Muscle of leg (tissue), 16 donors: ENCODE measurements at places on chromosomes 12 and 14.

DNA sequence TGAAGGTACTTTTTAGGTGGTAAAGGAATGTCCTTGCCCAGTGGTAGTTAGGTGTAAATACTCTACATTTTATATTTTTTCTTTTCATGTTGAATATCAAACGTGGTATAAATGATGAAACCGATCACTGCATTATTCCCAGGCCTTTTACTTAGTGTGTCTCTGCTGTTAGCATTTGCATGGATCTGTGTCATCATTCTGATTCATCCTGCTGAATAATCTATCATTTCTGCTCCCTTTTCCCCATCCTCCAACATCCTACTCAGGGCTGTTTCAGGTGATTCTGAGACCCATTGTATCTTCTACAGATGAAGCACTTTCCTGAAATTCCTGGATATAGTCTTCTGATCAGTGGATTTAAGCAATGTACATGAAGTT, 61.0 kb upstream of the PTHLH start:
- no peaks in the 10 kb centered on the region for H3K27me3 ChIP-seq
- no peaks in the 10 kb centered on the region for H3K4me1 ChIP-seq
- DNase-seq, result no peak
- H3K36me3 ChIP-seq, result no peaks in the 10 kb centered on the region

GRCh38 chr14:100739306-100739705, 12.6 kb downstream of the DLK1 start:
- H3K27me3 ChIP-seq, result peaks cover 2% of the 10 kb centered on the region
- H3K27ac ChIP-seq, result peak overlapping the region; percentile 57
- DNase-seq, result peak; percentile 26
- peaks cover 25% of the 10 kb centered on the region for H3K4me1 ChIP-seq
- H3K36me3 ChIP-seq, result peaks cover 13% of the 10 kb centered on the region
- no peak overlapping the region for H3K4me3 ChIP-seq

GRCh38 chr14:64423987-64424386, 35.8 kb downstream of the MTHFD1 start:
- no peak for DNase-seq
- peaks cover 49% of the 10 kb centered on the region for H3K36me3 ChIP-seq
- no peaks in the 10 kb centered on the region for H3K27me3 ChIP-seq
- no peak overlapping the region for H3K4me3 ChIP-seq
- no peaks in the 10 kb centered on the region for H3K4me1 ChIP-seq
- H3K27ac ChIP-seq, result no peak overlapping the region

GRCh38 chr14:99249389-99249788, 22.6 kb downstream of the BCL11B start:
- H3K4me3 ChIP-seq, result no peak overlapping the region
- H3K36me3 ChIP-seq, result no peaks in the 10 kb centered on the region
- DNase-seq, result no peak
- peaks cover 54% of the 10 kb centered on the region for H3K27me3 ChIP-seq

- peaks cover 37% of the 10 kb centered on the region for H3K4me1 ChIP-seq
- no peaks in the 10 kb centered on the region for H3K27me3 ChIP-seq
- peak overlapping the region; percentile 100 for H3K4me3 ChIP-seq
- H3K27ac ChIP-seq, result peak overlapping the region; percentile 100
- peaks cover 40% of the 10 kb centered on the region for H3K36me3 ChIP-seq
- peak; percentile 43 for DNase-seq
Observed at GRCh38 chr14:68791902-68792677, 777 bp downstream of the ZFP36L1 start.

DNA sequence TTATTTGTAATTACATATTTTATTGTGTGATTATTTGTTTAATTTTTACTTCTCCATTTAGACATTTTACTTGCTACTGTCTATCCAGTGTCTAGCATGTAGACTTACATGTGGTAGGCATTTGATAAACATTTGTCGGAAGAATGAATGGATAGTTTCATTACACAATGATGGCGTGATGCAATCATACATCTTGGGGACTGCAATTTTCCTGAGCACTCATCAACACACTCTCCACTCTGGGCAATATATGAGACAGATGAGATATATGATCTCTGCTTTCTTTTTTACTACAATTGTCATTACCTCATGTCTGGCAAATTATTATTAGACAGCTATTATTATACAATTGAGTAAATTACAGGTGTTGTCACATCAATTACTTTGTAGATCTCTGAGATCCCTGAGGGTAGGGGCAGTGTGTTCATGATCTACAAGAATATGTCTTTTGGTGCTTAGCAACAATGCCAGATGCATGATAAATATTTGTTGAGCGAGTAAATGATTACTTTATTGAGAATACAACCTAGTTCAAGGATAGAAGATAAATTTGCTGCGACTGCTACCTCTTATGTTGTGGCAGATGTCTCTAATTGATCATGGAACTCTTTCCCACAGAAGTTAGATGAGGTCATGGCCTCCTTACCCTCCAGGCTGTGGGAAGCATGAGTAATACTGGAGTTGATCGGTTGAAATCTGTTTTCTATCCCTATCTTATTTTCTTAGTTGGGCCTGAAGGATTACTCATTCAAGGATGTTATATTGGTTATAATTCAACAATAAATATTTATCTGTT, 416.0 kb downstream of the LRIG3 start:
- no peaks in the 10 kb centered on the region for H3K27me3 ChIP-seq
- no peak overlapping the region for H3K4me3 ChIP-seq

DNA sequence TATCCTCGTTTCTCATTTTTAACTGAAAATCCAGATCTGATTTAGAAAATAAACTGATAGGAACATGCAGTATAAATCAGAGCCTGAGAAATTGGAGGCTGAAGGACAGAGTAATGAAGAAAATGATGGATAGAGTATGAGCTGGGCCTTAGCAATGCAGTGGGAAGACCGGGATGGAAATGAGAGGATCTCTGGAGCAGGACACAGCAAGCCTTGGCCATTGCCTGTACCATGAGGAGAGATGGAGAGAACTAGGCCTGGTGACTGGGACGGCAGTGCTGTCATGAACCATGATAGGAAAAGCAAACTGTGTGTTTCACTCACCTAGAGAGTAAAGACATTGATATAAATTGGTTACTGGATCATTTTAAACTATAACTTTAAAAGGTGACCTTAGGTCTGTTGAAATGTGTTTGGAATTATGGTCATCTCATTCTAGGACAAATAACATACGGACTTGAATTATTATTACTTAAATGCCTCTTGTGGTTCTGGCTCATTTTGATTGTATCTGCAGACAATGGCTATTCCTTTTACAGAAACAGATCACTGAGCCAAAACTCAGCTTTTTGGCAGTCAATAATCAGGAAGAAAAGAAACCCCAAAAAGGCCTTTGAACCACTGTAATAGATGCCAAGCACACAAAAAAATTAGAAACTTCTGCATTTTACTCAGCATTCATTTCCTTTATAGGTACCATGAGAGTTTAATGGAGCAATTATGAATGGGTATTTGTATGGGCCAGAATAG, 251.9 kb upstream of the PRKD1 start:
- H3K27me3 ChIP-seq, result no peaks in the 10 kb centered on the region
- H3K4me1 ChIP-seq, result no peaks in the 10 kb centered on the region
- no peaks in the 10 kb centered on the region for H3K36me3 ChIP-seq

GRCh38 chr12:130300737-130301535, 36.8 kb upstream of the PIWIL1 start:
- no peaks in the 10 kb centered on the region for H3K27me3 ChIP-seq
- no peak overlapping the region for H3K27ac ChIP-seq
- H3K4me1 ChIP-seq, result peaks cover 15% of the 10 kb centered on the region
- no peaks in the 10 kb centered on the region for H3K36me3 ChIP-seq
- H3K4me3 ChIP-seq, result no peak overlapping the region
- peak; percentile 48 for DNase-seq

DNA sequence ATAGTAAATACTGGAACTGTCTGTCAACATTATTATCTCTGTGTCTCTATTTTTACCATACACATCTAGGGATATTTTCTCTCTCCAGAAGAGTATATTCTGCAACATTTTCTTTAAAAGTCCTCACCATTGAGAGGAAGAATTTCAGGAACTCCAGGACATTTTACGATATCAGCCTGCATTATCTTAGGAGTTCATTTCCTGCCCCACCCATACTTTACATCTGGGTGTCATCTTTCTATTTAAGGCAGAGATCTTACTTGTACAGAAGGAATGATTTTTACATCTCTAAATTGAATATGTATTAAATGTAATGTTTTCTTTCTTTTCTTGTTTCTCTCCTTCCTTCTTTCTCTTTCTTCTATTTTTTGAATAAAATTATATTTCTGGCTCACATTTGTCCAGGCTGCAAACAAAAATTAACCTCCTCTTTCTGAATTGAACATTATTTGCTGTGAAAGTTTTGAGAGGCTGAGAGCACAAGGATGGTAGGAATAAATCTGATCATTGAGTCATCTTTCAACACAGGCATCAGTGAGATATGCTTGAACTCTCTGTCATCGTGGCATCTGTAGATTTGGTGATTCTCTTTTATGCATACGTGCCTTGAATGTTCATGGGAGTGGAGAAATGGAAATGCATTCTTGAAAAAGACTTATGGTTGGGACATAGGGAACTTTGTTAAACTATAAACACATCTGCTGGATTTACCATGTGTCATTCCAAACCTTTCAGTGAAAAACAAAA, 753.6 kb downstream of the SLC16A7 start:
- no peak overlapping the region for H3K4me3 ChIP-seq
- no peaks in the 10 kb centered on the region for H3K4me1 ChIP-seq
- H3K27me3 ChIP-seq, result no peaks in the 10 kb centered on the region
- DNase-seq, result no peak
- H3K36me3 ChIP-seq, result no peaks in the 10 kb centered on the region

DNA sequence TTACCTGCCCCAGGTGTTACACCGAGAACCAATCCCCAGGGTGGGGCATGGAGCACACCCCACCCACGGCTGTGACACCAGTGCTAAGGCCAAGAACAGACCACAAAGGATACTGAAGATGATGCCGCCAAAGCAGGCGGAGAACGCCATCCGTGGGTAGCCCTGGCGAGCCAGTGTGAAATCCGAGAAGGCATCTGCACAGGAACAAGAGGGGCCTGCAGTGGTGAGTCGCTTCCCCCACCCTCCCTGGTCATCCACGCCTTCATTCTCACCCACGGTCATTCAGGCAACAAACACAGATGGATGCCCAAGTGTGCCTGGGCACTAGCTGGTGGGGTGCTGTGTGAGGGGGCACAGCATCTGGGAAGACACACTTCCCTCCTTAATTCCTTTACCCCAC, 28.5 kb downstream of the SLC8B1 start:
- no peak overlapping the region for H3K4me3 ChIP-seq
- H3K4me1 ChIP-seq, result no peaks in the 10 kb centered on the region
- no peaks in the 10 kb centered on the region for H3K27me3 ChIP-seq
- peaks cover 43% of the 10 kb centered on the region for H3K36me3 ChIP-seq

GRCh38 chr12:560691-561390, 101.1 kb downstream of the B4GALNT3 start:
- H3K4me3 ChIP-seq, result no peak overlapping the region
- peaks cover 2% of the 10 kb centered on the region for H3K27me3 ChIP-seq
- H3K27ac ChIP-seq, result no peak overlapping the region
- peak; percentile 43 for DNase-seq
- peaks cover 27% of the 10 kb centered on the region for H3K4me1 ChIP-seq

DNA sequence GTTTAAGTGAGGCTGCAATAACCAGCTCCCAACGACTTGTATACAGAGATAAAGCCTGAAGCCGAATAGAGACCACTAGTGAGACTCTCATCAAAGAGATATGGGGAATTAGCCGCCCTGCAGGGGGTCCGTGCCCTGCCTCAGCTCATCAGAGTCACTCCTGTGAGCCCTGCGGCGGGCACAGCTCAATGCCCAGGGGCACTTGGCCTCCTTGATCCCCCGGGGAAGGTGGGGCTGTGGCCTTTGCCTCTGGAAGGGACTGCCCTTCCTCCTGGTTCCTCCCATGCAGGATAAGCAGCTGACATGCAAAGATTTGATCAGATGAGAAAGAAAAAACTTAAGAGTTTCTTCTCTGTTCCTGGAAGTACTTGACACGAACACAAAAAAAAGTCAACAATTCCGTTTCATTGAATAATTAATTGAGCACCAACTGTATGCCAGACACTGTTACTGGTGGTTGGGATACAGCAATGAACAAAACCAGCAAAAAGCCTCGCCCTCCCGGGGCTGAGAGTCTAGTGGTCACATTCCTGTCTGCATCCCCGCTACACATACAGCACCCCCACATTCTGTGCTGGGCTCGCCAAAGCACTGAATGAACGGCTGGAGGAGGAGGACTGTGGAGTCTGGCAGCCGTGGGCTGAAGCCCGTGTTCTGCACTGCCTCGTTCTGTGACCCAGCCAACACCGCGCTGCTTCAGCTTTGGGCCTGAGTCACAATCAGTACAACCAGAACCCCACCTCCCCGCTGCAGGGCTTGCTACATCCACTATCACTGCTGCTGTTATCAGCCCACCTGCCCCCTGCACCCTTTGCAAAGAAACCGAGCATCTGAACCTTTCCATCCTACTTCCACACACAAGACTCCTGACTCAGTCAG, 10.3 kb downstream of the TTC7B start:
- peaks cover 30% of the 10 kb centered on the region for H3K4me1 ChIP-seq
- H3K27ac ChIP-seq, result no peak overlapping the region
- peaks cover 3% of the 10 kb centered on the region for H3K36me3 ChIP-seq

DNA sequence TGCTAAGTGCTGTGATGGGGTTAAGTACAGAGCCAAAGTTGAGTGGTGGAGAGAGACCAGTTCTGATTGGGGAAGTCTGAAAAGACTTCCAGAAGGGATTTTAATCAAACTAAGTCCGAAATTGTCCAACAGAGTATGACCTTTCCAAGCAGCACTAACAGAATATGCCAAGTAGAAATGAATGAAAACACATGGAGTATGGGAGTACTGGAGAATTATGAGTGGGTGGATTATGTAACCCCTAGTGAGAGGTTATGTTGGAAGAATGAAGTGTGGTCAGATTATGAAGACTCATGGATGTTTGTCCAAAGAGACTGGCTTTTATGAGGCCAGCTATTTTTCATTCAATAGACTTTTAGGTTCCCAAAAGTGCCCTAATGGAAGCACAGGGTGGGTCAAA, 94.0 kb upstream of the PLEKHA5 start:
- peaks cover 7% of the 10 kb centered on the region for H3K4me1 ChIP-seq
- peak; percentile 88 for DNase-seq
- no peak overlapping the region for H3K4me3 ChIP-seq
- H3K27me3 ChIP-seq, result no peaks in the 10 kb centered on the region

GRCh38 chr12:38469715-38470114, 153.1 kb downstream of the ALG10B start:
- H3K4me1 ChIP-seq, result no peaks in the 10 kb centered on the region
- no peak overlapping the region for H3K4me3 ChIP-seq
- H3K36me3 ChIP-seq, result no peaks in the 10 kb centered on the region
- DNase-seq, result no peak
- H3K27me3 ChIP-seq, result no peaks in the 10 kb centered on the region
- no peak overlapping the region for H3K27ac ChIP-seq

GRCh38 chr12:63895841-63896240, 51.3 kb downstream of the SRGAP1 start:
- H3K36me3 ChIP-seq, result no peaks in the 10 kb centered on the region
- no peak for DNase-seq
- no peak overlapping the region for H3K27ac ChIP-seq
- H3K4me3 ChIP-seq, result no peak overlapping the region
- no peaks in the 10 kb centered on the region for H3K27me3 ChIP-seq

GRCh38 chr12:52543985-52544883, 8.7 kb downstream of the KRT71 start:
- H3K27ac ChIP-seq, result peak overlapping the region; percentile 35
- peaks cover 34% of the 10 kb centered on the region for H3K4me1 ChIP-seq
